ENCODE measurements at places on chromosomes 5 and 9.

- no peak for DNase-seq
Observed at GRCh38 chr9:72333197-72333596, 31.8 kb downstream of the ZFAND5 start.

DNA sequence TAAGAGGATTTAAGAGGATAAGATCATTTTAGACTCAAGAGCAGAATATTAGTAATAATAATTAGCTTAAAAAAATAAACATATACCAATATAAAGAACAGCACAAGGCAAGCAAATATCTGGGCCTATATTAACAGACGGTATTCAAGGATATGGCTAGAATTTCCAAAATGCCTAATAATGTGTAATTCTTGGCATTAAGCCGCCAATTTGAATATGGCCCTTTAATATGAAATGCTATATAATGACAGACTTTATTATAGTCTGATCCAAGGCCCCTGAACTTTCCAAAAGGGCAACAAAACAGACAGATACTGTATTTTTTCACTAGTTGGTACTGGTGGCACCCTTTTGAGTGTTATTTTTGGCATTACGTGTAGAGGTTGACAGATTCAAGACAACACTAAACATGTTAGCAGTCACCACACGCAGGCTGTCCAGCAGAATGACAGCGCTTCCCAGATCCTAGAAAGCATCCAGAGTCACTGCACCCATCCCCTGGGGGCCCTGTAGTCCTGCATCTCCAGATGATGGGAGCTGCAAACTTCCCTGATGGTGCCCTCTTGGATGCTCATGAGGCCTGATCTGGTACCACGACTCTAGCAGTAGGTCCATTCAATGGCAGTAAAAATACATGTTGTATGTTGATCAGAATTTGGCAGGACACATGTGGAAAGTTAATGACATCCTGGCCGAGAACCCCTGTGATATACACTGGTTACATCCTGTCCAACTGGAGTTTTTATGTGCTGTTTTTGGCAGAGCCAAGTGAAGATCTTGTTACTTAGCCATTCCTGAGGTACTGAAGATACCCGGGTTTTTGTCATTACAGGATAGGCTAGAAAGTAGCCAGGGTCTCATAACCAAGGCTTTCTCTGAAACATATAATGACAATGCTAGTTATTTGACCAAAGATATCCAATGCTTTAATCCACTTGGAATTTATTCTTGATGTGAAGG, 1.7 kb upstream of the ABL1 start:
- no peak for DNase-seq

DNA sequence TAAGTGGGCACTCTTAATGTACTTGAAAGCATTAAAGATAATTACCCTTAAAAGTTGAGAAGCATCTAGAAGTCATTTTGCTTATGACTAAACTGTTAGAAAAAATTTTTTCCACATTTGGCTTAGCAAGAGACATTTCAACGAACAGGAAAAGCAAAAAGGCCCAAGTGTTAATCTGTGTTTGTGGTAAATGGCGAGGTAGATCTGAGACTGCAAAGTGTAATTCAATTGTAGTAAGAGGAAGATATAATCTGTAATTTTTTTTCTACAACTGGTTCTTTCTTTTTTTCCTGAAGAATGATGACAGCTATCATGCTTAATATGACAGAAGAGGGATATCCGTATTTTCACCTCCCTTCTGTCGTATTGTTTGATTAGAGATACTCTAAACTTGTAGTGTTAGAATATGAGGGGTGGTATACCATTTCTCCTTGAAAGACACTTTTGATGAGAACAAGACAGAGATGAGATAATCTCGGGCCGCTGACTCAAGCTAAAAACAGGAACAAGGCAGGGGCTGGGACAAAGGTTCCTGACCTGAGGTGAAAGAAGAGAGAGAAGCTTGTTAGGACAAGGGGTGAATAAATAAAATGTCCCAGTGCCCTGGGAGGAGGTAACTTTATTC, 459.3 kb upstream of the ZNF608 start:
- no peak for DNase-seq

- DNase-seq = no peak
Observed at GRCh38 chr9:127263237-127263636, 1.3 kb upstream of the GARNL3 start.

DNA sequence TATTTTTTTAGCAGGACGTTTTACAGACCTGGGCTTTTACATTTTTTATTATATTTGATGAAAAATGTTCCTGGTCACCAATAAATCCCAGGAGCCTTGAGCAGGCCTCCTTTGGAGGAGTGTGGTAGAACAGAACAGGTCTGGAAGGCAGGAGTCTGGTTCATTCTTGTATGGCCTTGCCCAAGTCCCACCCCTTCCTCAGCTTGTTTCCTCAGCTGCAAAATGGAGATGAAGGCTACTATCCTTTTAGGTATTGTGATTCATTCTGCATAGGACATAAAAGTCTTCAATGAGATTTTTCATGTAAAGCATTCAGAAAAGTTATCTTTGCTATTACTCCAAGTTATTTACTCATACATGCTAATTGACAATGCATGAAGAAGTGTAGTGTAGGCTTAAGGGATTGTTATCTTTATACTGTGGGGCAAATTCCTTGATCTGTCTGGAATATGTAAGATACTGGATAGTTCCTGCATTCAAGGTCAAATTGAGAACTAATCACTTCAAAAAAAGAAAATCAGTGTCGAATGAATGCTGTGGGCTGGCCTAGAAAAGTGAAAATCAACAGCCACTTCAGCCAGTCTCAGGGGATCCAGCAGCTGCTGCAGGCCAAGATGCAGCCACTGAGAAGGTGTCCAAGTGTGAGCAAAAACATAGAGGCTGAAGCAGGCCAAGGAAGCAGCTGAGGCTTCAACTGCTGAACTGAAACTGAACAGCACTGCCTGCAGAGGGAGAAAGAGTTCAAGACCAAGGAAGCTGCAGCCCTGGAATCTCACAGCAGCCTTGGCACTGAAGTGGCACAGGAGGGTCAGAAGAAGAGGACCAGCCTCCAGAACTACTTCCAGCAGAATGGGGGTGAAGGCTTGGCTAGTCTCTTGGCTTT, 15.5 kb upstream of the SLC36A3 start:
- DNase-seq = no peak

DNA sequence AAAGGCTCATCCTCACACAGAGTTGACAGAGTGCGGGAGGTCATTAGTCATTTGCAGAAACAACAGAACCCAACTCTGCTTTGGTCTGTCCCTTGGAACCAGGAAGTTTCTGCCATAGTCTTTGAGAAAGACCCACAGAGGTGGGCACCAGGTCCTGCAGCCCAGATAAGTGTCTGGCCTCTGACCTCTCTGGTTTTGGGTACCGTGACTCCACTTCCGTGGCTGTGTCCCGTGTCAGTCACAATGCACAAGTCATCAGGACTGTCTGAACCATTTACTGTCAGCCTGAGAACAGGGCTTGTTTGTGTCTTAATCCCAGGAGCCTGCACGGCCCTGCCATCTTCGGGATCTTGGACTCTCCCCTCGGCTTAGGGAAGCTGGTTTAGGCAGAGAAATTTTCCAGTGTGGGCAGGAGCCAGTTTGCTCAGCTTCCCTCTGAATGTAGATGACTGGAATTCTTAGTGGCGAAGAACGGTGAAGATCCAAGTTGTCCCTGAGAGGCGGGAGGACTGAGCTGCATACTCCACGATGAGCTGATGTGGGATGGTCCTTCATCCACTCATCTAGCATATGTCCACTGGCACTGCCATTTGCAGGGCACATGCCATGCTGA, 11.9 kb downstream of the GSN start:
- DNase-seq = no peak

- DNase-seq = no peak
Observed at GRCh38 chr9:114364134-114365041, 23.4 kb downstream of the AKNA start.

DNA sequence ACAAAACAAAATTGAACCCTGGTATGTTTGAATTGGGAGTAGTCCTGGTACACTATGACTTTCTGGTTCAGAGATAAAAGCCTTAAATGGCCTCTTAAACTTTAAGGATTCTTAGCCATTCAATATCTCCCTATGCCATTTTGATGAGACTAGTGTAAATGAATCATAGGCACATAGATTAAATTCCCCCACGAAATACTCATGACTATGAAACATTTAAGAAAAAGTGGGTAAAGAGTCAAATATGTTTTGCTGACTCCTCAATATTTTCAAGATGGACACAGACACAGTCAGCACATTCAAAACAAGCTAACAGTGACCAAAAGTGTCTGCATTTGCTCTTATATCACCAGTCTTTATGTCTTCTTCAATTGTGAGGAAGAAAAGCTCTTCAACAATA, 278.3 kb downstream of the PDE4D start:
- no peak for DNase-seq

DNA sequence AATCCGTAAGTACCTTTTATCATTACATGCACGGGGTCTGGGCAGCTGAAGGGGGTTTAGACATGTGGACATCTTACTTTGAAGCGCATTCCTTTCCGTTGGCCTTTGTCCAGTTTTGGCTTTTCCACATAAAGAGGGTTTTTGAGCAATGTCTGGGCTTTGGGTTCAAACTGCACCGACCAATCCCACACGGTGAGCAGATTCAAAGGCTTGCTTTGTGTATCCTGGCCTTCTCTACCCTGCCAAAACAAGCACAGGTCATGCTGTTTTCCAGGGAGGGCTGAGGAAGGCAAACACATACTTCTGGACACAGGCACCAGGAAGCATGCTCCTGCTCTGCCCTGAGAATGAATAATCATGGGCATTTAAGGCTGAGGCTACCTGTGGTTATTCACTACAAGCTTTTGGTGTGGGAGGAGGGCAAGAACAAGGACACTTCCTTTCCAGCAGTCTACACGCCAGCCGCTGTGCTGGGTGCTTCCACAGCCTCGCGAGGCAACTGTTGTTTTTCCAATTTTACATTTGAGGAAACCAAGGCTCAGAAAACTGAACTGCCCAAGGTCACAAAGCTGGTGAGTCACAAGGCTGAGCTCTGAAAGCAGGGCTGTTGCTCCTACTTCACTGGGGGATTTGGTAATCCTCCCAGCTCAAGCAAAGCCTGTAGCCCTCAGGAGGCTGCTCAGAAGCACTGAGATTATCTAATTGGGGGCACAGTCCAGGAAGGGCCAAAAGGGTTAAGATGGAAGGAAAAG, 59.8 kb upstream of the GOLPH3 start:
- no peak for DNase-seq
